ENCODE measurements at places on chromosomes 4 and X.

GRCh38 chr4:103904123-103904522, 184.3 kb upstream of the TACR3 start:
- DNase-seq = no peak

DNA sequence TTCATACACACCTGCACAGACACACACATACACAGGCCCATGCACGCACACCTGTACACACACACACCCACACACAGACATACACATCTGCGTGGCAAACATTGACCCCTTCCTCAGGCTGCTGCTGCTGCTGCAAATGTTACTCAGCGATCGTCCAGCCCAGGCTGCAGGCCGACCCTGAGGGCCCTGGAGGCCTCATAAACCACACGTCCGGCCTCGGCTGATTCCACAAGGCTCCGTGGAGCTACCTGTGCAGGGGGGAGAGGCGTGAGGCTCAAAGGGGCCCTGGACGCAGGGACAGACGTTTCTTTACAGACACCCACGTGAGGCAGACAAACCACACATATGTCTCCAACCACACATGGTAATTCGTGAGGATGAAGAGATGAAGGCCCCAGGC, 53.9 kb upstream of the PPP2R3B start:
- DNase-seq = no peak

- DNase-seq = no peak
Observed at GRCh38 chrX:49191574-49192011, 5.4 kb upstream of the PRICKLE3 start.

DNA sequence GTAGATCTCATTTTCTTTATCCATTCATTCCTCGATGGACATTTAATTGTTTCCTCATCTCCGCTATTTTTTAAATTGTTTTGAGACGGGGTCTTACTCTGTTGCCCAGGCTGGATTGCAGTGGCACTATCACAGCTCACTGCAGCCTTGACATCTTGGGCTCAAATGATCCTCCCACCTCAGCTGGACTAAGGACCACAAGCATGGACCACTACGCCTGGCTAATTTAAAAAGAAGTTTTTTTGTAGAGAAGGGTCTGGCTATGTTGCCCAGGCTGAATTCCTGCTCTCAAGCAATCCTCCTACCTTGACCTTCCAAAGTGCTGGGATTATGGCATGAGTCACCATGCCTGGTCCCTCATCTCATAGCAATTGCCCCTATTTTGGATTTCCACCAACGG, 7.0 kb upstream of the TRIML1 start:
- DNase-seq = no peak

- peak; percentile 48 for DNase-seq
Observed at GRCh38 chrX:114611018-114611619, 27.2 kb downstream of the HTR2C start.

- peak; percentile 10 for DNase-seq
Observed at GRCh38 chrX:82218361-82218760, 1016.5 kb downstream of the SH3BGRL start.

DNA sequence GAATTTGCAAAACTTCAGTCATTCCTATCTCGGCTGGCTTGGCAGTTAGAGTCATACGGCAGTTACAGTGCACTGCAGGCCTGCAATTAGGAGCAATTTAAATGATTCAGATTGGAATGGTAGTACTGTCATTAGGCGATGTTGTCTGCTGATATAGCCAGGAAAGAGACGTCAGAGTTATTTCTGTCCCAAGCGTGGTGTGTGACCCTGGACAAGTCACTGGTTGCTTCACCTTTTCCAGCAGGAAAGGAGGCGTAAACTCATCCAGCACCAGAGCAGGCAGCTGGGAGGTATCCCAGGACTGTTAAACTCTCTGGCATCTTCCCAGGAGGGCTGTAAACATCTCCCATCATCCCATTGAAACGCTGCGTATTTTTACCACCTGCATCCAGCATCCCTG, 836 bp upstream of the LNX1 start:
- DNase-seq = peak; percentile 50

- DNase-seq = no peak
Observed at GRCh38 chr4:81521708-81522107, 50.0 kb upstream of the RASGEF1B start.

GRCh38 chr4:163195247-163195765, 28.6 kb upstream of the NAF1 start:
- DNase-seq = no peak

DNA sequence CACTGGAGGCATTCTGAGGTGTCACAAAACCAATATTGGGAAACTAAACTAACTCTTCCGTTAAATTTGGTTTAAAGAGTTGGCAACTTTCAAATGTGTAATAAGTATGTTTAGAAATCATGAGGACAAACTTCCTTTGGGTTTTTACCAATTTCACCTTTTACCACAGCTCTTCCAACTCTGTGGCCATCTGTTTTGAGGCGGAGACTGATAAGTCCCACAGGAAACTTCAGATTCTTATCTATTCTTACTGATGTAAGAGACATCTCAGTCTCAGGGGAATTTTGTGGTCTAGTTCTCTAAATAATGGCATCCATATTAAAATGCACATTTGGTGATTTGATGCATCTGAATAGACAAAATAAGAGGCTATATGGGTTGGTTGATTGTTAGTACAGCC, 229.2 kb upstream of the AFF2 start:
- no peak for DNase-seq

GRCh38 chr4:101274888-101275752, 72.2 kb downstream of the PPP3CA start:
- no peak for DNase-seq

DNA sequence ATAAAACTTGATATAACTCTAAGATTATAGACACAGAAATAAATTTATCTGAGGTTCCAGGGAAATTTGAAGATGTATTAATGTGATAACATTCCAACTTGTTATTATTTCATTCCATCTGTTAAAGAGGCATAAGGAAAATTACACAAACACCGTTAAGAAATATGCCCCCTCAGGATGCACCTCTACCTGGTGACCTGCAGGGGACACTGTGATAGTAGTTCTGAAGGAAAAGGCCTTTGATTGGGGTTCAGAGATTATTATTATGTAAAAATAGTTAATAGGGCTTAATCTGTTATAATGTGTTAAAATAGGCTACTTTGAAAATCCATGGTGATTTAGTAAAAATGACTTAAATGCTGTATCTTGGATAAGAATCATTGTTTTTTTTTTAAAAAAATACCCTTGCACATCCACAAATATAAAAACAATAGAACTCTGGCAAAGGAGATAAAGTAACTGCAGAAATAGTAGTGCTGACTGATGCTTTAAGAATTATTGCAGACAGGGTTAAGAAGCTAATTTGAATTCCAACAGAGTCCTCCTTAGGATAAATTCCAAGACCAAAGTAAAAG, 6.1 kb upstream of the ABRAXAS1 start:
- DNase-seq = peak; percentile 27

DNA sequence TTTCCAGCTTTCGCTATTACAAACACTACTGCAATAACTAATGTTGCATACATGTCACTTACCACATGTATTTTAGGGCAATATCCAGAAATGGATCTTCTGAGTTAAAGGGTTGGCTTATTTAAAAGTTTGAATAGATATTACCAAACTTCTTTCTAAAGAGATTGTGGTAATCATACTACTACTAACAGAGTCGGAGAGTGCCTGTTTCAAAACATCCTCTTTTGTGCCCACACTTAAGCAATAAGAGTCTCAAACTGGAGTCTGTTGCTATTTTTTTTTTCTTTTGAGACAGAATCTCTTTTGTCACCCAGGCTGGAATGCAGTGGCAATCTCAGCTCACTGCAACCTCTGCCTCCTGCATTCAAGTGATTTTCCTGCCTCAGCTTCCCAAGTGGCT, 35.8 kb downstream of the FGFBP1 start:
- no peak for DNase-seq

GRCh38 chr4:1593881-1594345, 90.2 kb downstream of the FAM53A start:
- DNase-seq = no peak

- DNase-seq = no peak
Observed at GRCh38 chrX:118225711-118226428, 109.3 kb upstream of the KLHL13 start.

GRCh38 chr4:19683426-19683825, 568.3 kb upstream of the SLIT2 start:
- peak; percentile 10 for DNase-seq

GRCh38 chrX:32985544-32985943, 225.8 kb downstream of the DMD start:
- DNase-seq = peak; percentile 36

DNA sequence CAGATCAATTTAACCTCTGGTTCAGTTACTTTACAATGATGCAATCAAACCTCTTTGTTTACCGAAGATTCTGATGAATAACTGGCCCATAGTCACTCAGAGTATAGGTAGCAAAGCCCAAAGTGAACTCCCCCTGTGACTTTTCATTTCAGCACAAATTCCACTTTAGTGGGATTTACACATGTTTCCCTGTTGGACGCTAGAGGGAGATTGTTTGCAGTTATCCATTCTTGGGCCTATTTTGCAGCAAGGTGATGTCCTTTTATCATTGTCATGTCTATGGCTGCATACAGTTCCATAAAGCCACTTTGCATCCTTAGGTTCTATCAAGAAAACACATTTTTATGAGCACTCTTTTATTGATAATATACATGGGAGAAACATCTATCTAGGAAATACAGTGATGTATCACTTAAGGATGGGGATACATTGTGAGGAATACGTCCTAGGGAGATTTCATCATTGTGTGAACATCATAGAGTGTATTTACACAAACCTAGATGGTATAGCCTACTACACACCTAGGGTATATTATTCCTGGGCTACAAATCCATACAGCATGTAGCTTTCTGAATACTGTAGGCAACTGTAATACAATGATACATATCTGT, 14.5 kb upstream of the DKK2 start:
- no peak for DNase-seq

GRCh38 chrX:123909523-123909922, 49.7 kb downstream of the XIAP start:
- DNase-seq = no peak

- DNase-seq = no peak
Observed at GRCh38 chr4:174016251-174016650, 267.2 kb downstream of the FBXO8 start.

GRCh38 chr4:154004507-154005170, 215.8 kb upstream of the SFRP2 start:
- DNase-seq = peak; percentile 84

GRCh38 chrX:68719904-68720614, 72.6 kb downstream of the STARD8 start:
- DNase-seq = no peak

DNA sequence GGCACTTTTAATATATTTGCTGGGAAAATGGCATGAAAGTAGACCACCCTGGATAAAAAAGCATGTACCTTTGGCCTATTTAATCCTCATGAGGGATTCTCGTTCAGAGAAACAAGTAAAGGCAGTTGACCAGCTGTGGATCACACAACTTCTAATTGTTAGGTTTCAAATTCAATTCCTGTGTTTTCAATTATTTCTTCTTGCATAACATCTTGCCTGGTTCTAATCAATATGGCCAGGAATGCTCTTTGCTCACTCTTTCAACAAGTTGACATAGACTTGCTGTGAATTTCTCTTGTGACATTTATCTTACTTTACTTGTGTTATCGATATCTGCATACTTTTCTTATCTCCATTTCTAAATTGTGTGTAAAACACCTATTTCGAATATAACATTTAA, 211.8 kb downstream of the SLC7A11 start:
- DNase-seq = no peak

GRCh38 chr4:146051223-146051622, 112.6 kb upstream of the ZNF827 start:
- DNase-seq = no peak

GRCh38 chr4:39302901-39303300, 63.3 kb downstream of the RFC1 start:
- DNase-seq = no peak

DNA sequence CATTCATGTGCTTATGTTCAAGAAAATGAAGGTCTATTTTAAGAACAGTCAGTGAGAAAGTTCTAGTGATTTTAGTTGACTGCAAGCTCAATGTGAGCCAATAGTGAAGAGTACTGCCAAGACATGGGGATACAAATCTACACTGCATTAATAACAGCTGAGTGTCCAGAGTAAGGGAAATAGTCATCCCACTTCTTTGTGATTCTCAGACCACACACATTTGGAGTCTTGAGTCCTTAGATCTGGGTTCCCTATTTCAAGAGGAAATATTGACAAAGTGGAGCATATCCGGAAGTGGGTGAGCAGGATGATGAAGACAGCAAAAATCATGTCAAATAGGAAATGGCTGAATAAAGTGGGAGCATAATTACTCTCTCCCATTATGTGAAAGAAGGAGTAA, 171.1 kb downstream of the LARP7 start:
- peak; percentile 23 for DNase-seq

- no peak for DNase-seq
Observed at GRCh38 chr4:31516520-31516919, 796.4 kb downstream of the PCDH7 start.

Data from tongue (tissue), 3 donors.